IMR-90 (cell line): ENCODE measurements at places on chromosomes 3 and 15. TPM values are rescaled to one million over a fixed set of nuclear protein-coding genes. Genes with fewer than 3 reads are reported as not detected.

DNA sequence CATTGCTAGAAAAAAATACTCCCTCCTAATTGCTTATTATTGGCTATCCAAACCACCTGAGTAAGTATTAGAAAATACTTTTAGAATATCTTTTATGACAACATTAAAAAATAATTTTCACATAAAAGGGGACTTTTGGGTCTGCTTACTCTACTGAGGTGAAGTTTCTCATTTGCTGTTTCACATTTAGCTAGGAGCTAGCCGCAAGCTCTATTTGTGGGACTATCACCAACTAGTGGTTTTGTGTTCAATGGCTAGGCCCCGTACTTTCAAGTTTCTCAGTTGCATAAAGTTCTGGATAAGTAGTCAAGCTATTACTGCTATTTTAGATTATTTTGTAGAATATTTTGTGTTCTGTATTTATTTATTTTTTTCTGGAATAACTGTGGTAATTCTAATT is 244.2 kb upstream of the SLITRK3 start:
- no peak for DNase-seq

- no peak for DNase-seq
Observed at GRCh38 chr15:95295363-95295762, 1035.1 kb upstream of the NR2F2 start.

- no peak for DNase-seq
Observed at GRCh38 chr3:50825841-50826240, 151.1 kb downstream of the DOCK3 start.

DNA sequence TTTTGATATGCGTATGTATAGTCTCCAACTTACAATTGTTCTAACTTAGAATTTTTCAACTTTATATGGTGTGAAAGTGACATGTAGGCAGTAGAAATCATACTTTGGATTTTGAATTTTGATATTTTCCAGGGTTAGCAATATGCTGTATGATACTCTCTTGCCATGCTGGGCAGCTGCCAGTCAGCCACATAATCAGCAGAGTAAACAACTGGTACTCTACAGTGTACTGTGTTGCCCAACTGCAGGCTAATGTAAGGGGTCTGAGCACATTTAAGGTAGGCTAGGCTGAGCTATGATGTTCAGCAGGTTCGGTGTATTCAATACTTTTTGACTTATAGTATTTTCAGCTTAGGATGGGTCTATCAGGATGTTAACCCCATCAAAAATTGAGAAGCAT is 52.0 kb upstream of the RYK start:
- DNase-seq: no peak

- DNase-seq: no peak
Observed at GRCh38 chr3:73699327-73699726, 74.6 kb upstream of the PDZRN3 start.

- no peak for DNase-seq
Observed at GRCh38 chr15:37594417-37594816, 340.0 kb upstream of the TMCO5A start.

GRCh38 chr15:74808078-74808839 is 4.4 kb upstream of the LMAN1L start:
- peak; percentile 15 for DNase-seq

- DNase-seq: no peak
Observed at GRCh38 chr3:100117093-100117492, 2.8 kb upstream of the FILIP1L start.

- peak; percentile 92 for DNase-seq
Observed at GRCh38 chr15:63236272-63236671, 41.1 kb upstream of the APH1B start.

DNA sequence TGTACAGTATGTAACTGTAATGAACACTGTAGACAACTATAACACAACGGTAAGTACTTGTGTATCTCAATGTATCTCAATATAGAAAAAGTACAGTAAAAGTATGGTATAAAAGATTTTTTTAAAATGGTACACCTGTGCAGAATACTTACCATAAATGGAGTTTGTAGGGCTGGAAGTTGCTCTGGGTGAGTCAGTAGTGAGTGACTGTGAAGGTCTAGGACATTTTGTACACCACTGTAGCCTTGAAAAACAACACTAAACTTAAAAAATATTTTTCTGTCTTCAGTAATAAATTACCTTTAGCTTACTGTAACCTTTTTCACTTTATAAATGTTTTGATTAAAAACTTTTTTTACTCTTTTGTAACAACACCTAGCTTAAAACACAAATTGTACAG is 142.9 kb downstream of the ATG7 start:
- no peak for DNase-seq

DNA sequence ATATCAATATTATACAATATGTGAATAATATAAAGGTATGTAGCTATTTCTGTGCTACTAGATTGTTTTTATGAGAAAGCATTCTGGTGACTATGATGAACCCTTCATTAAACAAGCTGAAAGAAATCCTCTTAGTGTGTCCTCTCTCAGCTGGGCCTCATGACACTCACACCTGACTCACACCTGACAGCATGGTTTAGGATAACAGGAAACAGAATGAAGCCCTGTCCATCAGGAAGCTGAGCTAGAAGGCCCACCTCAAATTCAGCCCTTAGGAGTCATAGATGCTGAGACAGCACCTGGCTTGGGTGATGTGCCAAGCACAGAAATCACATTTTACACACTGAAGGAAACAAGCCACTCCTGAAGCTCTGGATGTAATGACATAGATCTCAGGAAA is 30.8 kb downstream of the CHCHD4 start:
- DNase-seq: no peak

DNA sequence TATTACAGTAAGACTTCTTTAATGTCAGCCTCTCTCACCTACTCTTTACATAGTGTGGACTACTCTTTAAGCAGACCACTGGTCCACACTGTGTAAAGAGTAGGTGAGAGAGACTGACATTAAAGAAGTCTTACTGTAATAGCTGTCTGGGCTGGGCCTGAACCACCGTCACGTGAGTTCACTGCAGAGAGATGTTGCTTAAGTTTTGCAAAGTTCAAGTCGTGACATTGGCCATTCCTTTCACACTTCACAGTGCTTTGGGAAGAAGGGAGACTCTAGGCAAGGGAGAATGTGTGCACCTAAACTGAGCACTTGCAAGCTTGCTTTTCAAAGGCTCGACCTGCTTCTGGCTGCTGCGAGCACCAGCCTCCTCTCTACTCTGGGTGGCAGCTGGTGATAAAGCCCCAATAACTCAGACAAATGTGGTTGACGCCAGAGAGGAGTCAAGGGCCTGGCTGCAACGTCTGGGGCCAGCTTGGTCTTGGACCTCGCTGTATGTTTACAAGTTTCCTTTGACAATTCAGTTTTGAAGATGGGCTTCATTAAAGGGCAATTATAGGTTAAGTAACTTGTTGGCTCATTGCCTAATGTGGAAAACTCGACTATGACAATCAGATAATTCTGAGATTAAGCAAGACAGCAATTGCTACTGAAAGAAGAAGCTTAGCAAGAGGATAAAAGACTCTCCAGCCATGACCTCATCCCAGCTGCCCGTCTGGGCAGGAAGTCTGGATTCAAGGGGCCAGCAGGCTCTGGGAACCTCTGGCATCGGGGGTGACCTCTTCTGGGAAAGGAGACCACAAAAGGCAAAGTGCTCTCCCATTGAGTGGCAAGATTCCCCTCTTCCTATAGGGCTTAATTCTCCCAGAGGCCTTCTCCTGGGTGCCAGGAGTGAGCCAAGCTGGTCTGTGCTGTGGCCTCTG is 242.1 kb upstream of the TLE3 start:
- peak; percentile 22 for DNase-seq

DNA sequence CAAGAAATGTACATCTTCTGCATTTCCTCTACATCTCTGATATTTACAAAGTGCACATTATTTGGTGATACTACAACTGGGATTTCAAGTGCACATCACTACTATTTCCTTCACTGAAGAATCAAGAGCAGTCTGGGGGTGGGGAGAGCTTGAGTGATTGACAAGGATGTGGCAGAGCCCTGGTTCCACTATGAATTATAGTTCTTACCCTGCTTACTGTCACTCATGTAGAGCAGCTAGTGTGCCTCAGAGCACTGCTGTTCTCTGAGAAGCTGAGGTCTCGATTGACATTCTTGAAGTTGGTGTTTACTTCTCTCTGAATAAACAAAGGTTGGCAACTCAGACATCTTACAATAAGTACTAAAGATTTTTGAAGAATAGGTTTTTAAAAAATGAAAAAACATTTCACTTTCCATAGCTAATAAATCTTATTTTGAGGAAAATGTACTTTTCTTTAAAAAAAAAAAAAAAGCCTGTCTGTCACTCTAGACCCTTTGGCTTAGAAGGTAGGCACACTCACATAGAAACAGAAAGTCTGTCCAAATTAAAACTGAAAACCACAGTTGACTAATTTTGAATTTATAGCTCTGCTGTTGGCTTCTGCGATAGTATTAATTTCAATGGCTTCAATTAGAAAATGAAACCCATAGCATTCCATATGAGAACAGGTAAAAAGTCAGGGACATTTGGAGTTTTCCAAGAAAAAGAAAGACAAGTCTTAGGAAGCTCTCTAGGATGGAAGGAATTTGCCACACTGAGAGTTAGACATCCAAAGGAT is 5.6 kb downstream of the GREM1 start:
- DNase-seq: no peak

GRCh38 chr15:50051811-50052419 is 67.1 kb downstream of the ATP8B4 start:
- DNase-seq: peak; percentile 91

- DNase-seq: peak; percentile 73
Observed at GRCh38 chr15:80478075-80478474, 73.9 kb downstream of the ARNT2 start.

Gene STX19
- not detected in 2 replicates for total RNA-seq

Gene DNAJA4
- under 0.01 and 0.18 TPM in 2 replicates for total RNA-seq

Gene TRPM1
- total RNA-seq: 0.28 TPM in 1 of 2 replicates, not detected in the other

Gene UROC1
- not detected in 2 replicates for total RNA-seq

Gene ARID3B
- total RNA-seq: 2.5 TPM in 2 replicates

Gene PLS1
- 0.90 and 1.7 TPM in 2 replicates for total RNA-seq

Gene GPR62
- under 0.01 TPM in 1 of 2 replicates, not detected in the other for total RNA-seq
